ENCODE measurements at places on chromosomes 16 and 17.
A peak's percentile ranks its signal among the peaks of the same experiment; 100 is the strongest.

- no peak for DNase-seq
These were observed 4.2 kb downstream of the MFAP4 start for GRCh38 chr17:19382531-19383444.

GRCh38 chr17:4340914-4341615 lies 25.4 kb downstream of the UBE2G1 start:
- DNase-seq: no peak

DNA sequence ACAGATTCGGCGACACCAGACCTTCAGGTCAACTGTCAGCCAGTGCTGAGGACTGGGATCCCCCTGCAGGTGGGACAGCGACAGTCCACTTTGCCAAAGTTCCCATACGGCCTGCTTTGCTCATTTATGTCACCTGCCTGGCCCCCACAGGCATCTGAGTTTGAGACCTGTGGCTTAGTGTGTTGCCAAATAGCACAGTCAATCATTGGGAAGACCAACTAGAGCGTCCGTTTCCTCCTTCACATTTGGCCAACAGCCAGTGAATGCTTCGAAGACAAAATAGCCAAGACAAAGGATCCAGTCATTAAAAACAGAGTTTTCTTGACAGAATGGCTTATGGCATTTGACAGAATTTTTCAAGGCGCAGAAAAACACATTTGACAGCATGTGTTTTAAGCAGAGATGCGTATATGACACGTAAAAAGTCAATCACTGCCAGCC lies 113.8 kb downstream of the ABCC12 start:
- DNase-seq: no peak

DNA sequence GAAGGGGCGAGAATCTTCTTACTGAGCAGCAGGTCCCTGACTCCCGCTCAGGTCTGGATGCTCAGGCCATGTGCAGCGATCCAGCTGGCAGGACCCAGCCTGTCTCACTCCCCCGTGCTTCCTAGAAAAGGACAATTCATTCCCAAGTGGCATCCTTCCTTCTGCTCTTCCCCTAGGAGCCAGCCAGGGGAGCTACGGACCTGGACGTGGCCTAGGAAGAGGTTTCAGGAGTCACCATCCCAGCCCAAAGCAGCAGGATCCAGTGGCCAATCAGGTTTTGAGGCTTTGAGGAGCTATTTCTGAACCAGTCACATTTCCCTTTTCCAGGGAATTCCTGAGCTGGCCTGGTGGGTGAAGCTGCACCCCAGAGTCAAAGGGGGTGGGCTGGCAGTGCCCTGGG lies 7.8 kb upstream of the CD79B start:
- no peak for DNase-seq

- DNase-seq: no peak
These were observed 1.1 kb downstream of the CCP110 start for GRCh38 chr16:19524616-19525384.

GRCh38 chr16:1651094-1651973 lies 26.7 kb upstream of the JPT2 start:
- no peak for DNase-seq

GRCh38 chr16:3036726-3037315 lies at the start of gene BICDL2:
TSS of gene BICDL2 (minus strand) at chr16:3036944. CDS start at chr16:3035496, 1,448 bp downstream.
- DNase-seq: peak; percentile 16
